ENCODE measurements at places on chromosomes 1 and 21.

DNA sequence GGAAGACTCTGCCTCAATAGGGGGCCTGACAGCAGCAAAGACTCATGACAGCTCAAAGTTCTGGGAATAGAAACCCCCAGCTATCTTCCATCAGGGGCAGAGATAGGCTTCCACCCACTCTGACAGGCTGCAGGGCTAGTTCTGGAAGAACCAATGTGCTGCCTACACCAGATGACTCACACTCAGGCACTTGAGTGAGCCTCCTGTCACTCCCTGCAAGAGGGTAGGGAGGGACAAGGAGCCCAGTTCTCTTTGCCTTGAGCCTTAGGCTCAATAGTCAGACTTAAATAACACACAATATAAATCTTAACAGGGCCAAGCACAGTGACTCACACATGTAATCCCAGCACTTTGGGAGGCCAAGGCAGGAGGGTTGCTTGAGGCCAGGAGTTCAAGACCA lies 386.4 kb downstream of the HHAT start:
- no peak for DNase-seq

DNA sequence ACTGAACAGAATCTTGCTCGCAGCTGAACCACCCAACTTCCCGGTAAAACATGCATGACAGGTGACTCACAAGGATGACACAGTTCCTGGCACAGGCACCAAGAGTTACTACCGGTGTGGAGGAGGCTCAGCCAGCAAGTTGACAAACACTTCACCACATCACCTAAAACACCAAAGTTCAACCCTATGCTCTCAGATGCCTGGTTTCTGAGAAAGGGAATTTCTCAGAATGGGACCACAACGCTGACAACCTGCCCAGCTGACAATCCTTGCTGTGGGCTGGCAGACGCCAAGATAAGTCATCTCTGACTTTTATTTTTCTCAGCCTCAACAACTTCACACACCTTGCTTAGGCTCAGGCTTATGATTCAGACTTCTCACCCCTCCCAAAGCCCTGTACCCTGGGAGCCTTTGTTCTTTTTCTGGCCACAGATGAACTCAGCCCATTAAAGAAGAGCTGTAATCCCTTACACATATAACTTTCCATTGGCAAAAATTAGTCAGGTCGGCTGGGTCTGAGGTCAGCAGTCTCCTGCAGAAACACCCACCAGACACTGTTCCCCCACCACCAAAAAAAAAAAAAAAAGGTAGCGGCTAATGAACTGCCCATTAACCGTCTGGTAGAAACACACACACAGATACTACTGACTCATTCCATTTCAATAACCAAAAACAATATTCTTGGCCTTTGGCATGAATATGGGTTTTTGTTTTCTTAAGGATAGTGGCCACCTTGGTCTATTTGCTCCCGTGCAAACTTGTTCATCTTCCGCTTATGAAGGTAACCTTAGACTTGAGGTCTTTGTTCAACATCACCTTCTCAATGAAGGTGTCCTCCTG lies 10.8 kb upstream of the TIAM1 start:
- no peak for DNase-seq

GRCh38 chr1:150210091-150210490 lies 25.8 kb downstream of the ANP32E start:
- no peak for DNase-seq

- DNase-seq = no peak
These were observed 70.5 kb upstream of the HSPA13 start for GRCh38 chr21:14453339-14454015.

- DNase-seq = no peak
These were observed 430.8 kb upstream of the PTBP2 start for GRCh38 chr1:96290801-96291200.

GRCh38 chr1:69258842-69259241 lies 308.9 kb upstream of the LRRC7 start:
- DNase-seq = no peak

DNA sequence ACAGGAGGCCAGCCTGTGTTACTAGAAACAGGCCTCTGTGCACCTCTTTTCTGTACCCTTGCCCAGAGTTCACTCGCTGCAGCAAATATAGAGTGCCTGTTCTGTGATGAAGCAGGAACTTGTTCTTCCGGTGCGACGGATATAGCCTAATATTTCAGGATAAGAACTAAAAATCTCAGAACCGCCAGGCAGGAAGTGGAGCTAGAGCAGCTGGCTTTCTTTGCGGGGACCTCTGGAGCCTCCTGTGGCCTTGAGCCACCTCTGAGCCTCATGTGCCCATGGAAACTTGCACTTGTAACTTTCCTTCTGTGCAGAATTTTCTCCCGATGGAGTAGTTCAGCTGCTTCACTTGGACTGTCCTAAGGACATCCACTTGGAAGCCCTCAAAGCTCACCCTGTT lies 44.5 kb upstream of the VAMP3 start:
- DNase-seq = no peak

DNA sequence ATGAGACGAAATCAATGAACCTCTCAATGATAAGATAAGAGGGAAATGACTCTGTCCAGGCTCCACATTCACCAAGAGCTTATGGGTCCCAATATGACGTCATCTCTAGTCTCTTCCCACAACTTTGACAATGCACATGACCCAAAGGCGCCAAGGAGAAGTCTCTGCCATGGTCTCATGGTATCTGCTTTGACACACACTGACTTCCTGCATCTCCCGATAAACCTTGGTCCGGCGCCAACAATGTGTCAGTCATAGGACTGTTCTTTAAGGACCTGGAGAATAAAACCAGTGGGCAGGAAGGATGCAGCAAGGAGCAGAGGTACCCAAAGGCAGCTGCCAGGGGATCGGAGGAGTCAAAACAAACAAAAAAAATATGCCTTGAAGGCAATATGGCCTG lies 46.9 kb upstream of the TMEM51 start:
- DNase-seq = no peak

DNA sequence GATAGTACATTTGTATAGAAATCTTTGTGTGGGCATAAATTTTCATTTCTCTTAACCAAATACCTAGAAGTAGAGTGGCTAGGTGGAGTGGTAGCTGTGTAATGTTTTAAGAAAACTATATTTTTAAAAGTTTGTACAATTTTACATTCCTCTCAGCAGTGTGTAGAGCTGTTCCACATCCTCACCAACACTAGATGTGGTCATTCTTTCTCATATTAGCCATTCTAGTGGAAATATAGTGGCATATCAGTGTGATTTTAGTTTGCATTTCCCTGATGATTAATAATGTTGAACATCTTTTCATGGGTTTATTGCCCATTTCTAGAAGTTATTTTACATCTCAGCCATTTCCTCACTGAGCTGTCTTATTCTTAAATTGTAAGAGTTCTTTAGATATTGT lies 65.5 kb downstream of the ITSN1 start:
- DNase-seq = no peak

- DNase-seq = no peak
These were observed 23.9 kb downstream of the RYR2 start for GRCh38 chr1:237065903-237066302.

DNA sequence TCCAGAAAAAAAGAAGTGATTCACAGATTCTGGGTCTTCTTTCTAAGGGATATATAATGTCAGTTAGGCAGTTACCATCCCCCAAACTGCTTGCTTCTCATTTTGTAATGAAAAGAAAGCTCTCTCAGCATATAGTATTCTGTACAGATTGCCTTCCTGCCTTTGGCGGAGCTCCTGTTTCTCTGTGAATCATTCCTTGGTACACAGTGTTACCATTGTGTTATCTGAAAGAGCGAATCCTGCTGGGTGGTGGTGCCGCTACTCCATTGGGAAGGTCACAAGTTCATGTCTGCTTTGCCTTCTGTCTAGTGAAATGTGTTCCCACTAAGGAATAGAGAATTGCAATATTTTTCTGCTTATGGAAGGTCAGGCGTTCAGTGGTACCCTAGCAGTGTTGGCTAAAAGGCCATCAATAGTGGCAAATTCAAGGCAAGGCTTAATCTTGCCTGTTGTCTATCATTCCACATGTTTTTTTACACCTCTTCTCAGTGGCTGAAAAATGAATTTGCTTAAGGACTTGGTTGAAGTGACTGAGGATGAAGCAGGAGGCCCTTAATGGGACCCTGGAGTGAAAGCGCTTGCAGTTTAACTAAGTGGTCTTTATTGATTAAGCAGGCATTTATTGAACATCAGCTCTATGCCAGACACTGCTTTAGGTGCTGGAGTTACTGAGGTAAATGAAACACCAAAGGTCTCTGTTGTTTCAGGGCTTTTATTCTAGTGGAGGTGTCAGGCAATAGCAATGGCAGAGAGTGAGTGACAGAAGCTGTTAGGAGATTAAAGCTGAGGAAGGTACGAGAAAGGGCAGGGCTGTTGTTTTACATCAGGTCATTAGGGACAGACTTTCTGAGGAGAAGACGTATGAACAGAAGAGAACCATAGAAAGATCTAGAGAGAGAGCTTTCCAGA lies 186.7 kb downstream of the PDE4B start:
- DNase-seq = no peak

DNA sequence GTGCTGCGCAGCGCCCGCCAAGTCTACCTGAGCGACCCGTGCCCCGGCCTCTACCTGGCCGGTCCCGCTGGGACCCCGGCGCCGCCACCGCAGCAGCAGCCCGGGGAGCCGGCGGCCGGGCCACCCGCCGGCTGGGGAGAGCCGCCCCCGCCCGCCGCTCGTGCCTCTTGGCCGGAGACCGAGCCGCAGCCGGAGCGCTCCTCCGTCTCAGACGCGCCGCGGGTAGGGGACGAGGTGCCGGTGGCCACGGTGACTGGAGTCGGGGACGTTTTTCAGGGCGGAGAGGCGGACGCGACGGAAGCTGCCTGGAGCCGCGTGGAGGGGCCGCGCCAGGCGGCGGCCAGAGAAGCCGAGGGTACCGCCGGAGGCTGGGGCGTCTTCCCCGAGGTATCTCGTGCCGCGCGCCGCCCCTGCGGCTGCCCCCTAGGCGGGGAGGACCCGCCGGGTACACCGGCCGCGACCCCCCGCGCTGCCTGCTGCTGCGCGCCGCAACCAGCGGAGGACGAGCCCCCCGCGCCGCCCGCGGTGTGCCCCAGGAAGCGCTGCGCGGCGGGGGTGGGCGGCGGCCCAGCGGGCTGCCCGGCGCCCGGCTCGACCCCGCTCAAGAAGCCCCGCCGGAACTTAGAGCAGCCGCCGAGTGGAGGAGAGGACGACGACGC lies 646 bp downstream of the IER5 start:
- no peak for DNase-seq

DNA sequence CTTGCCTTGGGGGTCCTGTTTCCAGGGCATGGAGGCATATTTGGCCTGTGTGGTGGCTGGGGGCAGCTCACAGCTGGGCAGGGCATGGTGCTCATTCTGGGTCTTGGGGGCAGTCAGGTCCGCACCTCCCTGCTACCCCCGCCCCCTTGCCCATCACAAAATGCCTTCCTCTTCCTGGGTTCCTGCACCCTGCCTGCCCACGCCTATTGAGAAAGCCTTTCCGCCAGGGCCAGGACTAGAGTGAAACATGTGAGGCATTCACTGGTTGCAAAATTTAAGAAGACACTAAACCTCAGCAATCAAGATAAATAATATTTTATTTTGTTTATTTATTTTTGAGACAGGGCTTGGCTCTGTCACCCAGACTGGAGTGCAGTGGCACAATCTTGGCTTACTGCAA lies 19.7 kb downstream of the PTAFR start:
- DNase-seq = no peak

- DNase-seq = no peak
These were observed 713.7 kb downstream of the MATN1 start for GRCh38 chr1:30009720-30010119.

- no peak for DNase-seq
These were observed 27.1 kb downstream of the PCAT6 start for GRCh38 chr1:202837746-202838262.

DNA sequence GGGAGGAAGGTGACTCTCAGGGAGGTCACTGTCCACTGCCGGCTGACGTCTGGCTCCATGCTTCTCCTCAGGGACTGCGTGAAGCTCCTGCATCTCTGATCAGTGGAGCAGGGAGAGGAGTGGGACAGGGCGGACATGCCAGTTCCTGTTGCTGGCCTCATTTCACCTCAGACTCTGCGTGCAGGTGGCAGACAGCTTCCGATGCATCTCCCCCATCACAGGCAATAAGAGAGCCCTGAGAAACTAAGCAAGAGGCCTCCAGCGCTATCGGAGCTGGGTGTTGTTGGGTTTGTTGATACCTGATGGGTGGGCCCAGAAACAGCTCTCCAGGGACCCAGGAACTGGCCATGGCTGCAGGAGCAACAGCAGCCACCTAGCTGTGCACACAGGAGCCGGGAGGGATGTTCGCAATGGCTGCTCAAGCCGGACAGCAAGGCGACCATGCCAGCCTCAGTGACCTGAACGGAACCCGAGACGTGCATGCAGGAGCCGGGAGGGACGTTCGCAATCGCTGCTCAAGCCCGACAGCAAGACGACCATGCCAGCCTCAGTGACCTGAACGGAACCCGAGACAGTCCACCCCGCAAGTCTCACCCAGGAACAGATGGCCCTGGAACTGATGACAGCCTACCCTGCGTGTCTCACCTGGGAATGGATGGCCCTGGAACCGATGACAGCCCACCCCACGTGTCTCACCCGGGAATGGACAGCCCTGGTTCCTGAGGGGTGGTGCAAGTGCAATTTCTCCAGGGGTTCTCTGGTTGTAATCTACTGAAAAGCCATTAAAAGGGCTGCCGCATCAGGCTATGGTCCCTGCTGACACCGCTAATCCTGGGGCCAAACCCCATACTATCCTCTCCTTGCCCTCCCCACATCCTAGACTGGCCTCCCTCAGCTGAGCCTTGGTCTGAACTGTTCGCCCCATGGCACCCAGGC lies 14.2 kb upstream of the PCBP3 start:
- DNase-seq = no peak

- DNase-seq = no peak
These were observed 824 bp upstream of the KRTAP21-3 start for GRCh38 chr21:30719401-30719800.

DNA sequence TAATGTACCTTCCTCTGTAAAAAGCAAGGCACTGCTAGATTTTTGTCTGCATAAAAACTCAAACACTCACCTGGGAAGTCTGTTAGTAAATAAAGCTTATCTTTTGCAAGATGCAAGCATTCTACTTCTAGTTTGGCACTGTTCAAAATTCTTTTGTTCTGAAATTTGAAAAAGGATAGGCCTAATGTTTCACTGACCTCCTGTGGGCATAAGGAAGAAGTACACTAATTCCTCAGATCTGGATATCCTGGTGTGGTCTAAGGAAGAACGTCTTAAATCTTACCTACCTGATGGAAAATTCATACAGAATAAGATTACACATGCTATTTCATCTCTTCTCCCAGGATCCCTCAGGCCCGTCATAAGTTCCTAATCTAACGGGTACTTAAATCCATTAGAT lies 93.5 kb upstream of the CAMK1G start:
- DNase-seq = no peak

- no peak for DNase-seq
These were observed 2.7 kb upstream of the MMEL1 start for GRCh38 chr1:2635361-2636010.

GRCh38 chr1:101162736-101163735 lies 73.8 kb upstream of the S1PR1 start:
- no peak for DNase-seq

DNA sequence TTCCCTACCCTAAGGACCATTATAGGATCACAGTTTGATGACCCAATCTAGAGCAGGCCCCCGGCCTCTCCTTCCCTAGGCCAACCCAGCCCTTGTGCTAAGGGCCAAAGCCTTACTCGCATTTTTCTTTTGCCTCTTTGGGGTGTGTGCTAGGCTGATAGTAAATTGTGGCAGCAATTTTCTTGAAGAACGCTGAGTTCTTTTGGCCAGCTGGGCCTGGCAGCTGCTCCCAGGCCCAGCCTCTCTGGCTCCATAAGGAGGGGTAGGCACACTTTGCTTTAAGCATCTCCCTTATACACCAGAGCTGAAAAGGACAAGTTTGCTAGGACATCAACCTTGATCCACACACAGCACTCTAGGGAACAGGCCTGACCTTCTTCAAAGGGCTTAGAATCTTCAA lies 4.2 kb downstream of the OLFML2B start:
- no peak for DNase-seq

All from NT2/D1 (cell line).